Thoracic aorta (tissue), 2 donors: ENCODE measurements at places on chromosomes 11 and 22. TPM values are rescaled to one million over a fixed set of nuclear protein-coding genes. Genes with fewer than 3 reads are reported as not detected.
A peak's percentile ranks its signal among the peaks of the same experiment; 100 is the strongest.

Gene MS4A1
- total RNA-seq = 0.35 TPM

DNA sequence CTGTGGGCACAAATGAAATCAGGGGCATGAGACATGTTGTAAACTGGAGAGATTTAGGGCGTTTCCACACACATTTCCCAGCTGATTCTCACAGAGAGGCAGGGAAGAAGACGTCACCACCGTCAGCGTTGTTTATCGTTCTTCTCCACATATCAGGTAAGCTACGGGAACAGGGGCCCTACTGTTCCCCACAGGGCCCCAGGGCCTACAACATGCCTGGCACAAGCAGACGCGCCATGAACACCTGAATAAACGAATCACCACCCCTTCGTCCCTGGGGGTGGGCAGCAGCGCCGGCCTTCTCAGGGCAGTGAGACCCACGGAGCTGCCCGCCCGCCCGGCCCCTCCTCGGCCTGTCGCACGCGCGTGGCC is 342 bp downstream of the EFCAB6 start:
- H3K4me1 ChIP-seq = peaks cover 9% of the 10 kb centered on the region
- no peaks in the 10 kb centered on the region for H3K36me3 ChIP-seq
- H3K4me3 ChIP-seq = peak overlapping the region; percentile 92
- no peaks in the 10 kb centered on the region for H3K27me3 ChIP-seq
- DNase-seq = no peak

DNA sequence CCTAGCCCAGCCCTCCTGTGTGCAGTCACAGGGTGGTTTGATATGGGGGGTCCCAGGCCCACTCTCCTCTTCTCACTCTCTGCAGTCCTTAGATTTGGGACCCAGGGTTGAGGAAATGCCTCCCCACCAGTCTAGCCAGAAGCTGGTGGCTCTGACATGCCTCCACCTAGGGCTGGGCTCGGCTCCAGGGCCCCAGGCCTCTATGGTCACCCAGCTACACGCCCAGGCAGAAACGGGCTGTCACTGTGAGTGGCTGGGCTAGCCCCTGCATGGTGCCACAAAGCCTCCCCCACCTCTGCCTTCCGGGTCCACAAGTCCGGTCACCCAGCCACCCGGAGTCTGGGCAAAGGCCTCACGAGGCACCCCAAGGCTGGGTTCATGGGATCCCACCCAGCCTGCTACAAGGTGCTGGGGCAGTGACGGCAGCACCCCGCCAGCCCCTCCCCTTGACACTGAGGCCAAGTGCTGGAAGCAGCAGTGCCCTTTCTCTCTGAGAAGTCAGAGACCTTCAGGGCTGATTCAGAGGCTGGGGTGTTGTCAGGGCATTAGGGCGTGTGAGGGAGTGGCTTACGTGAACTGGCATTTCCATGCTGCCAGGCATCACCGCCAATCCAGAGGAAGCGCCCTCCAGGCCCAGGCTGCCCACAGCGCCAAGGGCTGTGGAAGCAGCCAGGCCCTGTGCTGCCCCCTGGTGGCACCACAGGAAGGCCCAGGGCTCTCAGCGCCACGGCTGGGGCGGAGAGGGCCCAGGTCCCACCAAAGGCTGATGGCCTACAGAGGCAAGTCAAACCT is 638 bp upstream of the PITPNM1 start:
- no peaks in the 10 kb centered on the region for H3K36me3 ChIP-seq
- H3K27ac ChIP-seq = peak overlapping the region; percentile 96
- peaks cover 50% of the 10 kb centered on the region for H3K4me1 ChIP-seq
- no peaks in the 10 kb centered on the region for H3K27me3 ChIP-seq

GRCh38 chr11:10641177-10641911 is 52.2 kb downstream of the IRAG1 start:
- H3K27me3 ChIP-seq = no peaks in the 10 kb centered on the region
- peaks cover 56% of the 10 kb centered on the region for H3K4me1 ChIP-seq
- no peak overlapping the region for H3K4me3 ChIP-seq
- H3K36me3 ChIP-seq = peaks cover 8% of the 10 kb centered on the region
- DNase-seq = no peak

- DNase-seq = no peak
- H3K27me3 ChIP-seq = no peaks in the 10 kb centered on the region
- H3K4me1 ChIP-seq = no peaks in the 10 kb centered on the region
- no peak overlapping the region for H3K27ac ChIP-seq
These were observed 631.4 kb upstream of the LUZP2 start for GRCh38 chr11:23865341-23865975.
